ENCODE measurements at places on chromosomes 1 and 21.
A peak's percentile ranks its signal among the peaks of the same experiment; 100 is the strongest.

- DNase-seq: no peak
Observed at GRCh38 chr1:168295411-168296114, 14.9 kb downstream of the TBX19 start.

DNA sequence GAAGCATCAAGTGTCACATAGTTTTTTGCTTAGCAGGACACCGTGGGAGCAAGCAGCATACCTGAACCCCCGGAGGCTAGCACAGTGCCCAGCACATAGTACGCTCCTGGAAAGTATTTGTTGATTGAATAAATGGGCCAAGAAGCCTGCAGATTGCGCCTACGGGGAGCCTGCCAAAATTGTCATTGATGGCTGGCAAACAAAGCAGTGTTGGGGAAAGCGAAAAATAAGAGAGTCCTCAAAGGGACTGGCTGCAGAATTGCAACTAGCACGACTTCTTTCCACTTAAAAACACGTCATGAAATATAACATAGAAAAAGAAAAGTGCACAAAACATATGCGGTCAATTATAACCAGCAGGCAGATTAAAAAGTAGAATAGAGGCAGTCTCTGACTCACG lies 125.2 kb upstream of the GALNT2 start:
- DNase-seq: no peak

DNA sequence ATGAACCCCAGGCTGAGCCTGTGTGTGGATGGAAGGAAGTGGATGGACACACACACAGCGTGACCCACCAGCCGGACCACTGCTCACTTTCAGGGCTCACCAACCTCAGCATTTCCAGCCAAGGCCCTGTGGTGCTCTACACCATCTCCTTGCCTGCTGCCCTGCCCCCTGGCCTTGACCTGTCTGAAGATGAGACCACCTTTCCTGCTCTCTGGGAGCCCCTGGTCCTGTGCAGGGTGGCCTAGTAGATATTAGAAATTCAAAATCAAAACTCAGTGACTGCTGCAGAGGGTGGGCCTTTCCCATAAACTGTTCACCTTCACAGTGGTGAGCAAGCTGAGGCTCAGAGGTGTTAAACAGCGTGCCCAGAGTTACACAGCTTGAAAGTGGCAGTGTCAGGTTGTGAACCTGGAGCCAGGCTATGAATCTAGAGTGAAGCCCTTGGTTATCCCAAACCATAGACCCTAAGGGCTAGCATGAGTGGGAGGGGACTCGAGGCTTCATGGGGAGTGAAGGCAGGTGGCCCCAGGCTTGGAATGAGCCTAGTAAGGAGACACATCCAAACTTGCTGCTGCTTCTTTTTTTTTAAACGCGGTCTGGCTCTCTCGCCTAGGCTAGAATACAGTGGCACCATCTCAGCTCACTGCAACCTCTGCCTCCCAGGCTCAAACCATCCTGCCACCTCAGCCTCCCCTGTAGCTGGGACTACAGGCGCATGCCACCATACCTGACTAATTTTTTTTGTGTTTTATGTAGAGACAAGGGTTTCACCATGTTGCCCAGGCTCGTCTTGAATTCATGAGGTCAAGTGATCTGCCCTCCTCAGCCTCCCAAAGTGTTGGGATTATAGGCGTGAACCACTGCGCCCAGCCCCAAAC lies 41.5 kb downstream of the MAN1C1 start:
- no peak for DNase-seq

- peak; percentile 33 for DNase-seq
Observed at GRCh38 chr1:9691691-9692090, 40.2 kb downstream of the PIK3CD start.

DNA sequence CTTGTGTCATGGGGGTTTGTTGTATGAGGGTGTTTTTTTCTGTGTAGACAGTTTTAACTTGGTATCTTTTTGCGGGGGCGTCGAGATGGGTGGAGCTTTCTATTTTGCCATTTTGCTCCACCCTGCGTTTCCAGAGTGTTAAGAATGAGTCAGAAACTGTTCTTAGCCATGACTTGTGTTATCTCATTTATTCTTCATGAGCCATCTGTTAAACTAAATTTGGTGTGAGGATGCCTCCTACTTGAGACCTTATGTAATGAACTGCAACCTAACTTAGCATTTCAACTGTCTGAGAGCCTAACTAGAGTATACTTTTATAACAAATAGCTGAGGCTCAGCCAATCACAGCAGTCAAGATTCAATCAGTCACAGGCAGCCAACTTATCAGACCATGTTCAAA lies 1873.5 kb downstream of the NCAM2 start:
- DNase-seq: no peak

- peak; percentile 86 for DNase-seq
Observed at GRCh38 chr1:35569936-35570335, 3.2 kb upstream of the TFAP2E start.

- DNase-seq: no peak
Observed at GRCh38 chr1:109990302-109990653, 5.7 kb downstream of the AHCYL1 start.

GRCh38 chr1:172118618-172119017 lies 277.3 kb downstream of the DNM3 start:
- no peak for DNase-seq

DNA sequence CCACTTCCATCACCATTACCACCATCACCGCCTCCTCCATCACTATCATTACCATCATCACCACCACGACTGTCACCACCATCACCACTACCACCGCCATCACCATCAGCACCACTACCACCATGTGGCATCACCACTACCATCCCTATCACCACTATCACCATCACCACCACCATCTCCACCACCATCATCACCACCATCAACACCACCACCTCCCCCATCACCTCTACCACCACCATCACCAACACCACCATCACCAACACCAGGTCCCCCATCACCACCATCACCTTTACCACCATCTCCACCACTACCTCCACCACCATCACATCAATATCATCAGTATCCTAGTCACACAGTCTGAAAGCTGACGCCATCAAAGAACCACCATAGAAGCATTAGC lies 39.9 kb upstream of the RIPK4 start:
- DNase-seq: no peak

DNA sequence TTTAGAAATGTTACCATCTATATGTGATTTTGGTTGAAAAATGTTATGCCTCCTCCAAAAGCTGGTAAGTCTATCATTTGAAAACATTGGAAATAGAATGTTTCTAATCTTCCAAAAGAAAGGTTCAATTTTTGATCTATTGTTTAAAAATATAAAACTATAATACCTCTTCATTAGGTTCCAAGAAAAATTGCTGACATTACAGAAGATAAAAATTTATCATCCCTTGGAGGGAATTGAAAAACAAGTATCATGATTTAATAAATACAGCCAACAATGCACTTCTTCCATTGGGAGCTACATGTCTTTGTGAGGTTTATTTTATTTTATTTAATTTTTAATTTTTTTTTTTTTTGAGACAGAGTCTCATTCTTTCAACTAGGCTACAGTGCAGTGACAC lies 148.5 kb downstream of the PIK3R3 start:
- DNase-seq: no peak

All from GM23248 (cell line).